ENCODE measurements at places on chromosomes 2 and 18.

DNA sequence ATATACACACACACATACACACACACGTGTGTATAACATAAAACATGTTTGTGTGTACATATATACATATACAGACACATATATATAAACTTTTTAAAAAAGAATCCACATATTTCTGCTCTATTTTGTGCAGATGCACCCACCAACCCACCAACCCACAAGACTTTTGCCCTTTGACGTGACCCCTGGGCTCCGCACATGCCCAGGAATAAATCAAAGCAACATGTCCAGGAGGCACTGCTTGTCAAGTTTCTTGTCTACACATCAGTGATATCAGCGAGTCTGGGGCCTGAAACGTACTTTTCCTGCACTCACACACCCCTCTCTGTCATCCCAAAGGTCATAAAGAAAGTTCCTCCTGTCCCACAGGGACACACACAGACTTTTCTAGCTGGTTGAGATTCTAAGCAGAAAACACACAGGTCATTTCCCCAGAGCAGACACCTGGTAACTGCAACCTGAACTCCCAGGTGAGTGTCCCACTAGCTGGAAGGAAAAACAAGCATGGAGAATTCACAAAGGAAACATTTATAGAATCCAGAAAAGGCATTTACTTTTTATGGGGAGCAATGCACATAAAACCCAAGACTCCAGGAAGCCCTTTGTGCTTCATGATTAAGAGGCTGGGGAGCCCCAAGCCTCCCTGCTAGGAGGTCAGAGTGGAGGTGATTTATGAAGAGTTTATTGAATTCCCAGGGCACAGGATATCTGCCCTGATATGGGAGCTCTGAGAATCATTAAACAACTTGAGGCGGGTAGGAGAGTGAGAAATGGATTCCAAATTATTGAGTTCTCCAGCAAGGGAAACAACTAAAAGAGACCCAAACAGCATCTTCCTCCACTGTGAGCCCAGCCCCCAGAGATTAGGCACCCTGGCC lies 211.6 kb downstream of the MGAT5 start:
- no peak for DNase-seq

GRCh38 chr2:71891155-71891554 lies 256.5 kb downstream of the CYP26B1 start:
- DNase-seq: no peak

GRCh38 chr2:37617119-37617892 lies 54.1 kb downstream of the CDC42EP3 start:
- no peak for DNase-seq

DNA sequence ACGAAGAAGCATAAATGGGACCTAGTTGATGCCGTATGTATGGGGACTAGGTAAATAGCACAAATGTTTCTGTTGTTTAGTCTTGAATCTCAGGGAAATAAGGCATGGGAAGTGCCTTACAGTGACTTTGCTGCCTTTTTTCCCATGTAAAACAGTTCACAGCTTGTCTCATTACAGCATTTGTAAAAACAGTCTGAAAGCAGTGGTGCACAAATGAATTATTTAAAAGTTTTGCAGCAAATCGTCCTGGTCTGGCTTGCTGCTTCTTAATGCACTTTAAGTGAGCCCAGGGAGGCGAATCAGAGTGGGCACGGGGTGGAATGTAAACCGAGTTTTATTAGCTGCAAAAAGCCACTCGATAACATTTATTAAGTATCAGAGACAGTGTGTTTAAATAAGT lies 302.0 kb upstream of the ETAA1 start:
- no peak for DNase-seq

DNA sequence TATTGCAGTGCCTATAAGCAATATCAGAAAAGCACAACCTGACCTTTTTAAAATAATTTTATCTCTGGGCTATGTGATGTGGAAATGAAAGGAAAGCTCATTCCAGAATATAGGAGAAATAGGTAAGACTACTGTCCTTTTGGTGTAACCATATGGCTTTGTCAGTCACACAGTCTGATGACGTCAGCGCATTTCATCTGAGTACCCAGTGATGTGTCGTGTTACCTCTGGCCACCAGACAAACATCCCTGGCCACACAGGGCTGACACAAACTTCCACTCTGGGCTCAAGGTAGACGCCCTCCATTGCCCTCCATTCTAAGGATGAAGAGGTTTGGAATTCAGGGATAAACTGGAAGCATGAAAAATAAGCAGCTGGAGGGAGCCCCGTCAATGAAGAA lies 506.7 kb downstream of the CMPK2 start:
- no peak for DNase-seq

DNA sequence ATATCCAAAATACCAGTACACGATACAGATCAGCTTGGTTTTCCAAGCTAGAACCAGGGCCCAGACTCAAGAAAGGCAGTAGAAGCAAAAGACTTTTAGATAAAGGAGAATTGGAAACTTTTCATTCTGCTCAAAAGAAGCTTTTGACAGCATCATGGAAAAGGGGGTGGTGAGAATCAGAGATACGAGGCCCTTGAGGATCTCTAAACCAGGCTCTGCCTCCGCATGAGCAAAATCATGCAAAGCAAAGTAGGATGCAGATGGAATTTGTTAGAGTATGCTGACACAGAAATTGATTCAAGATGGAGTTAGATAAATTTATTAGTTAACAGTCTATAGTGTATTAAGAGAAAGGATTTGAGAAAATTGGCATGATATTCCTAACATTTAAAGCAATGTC lies 39.8 kb downstream of the FAM98A start:
- DNase-seq: no peak

DNA sequence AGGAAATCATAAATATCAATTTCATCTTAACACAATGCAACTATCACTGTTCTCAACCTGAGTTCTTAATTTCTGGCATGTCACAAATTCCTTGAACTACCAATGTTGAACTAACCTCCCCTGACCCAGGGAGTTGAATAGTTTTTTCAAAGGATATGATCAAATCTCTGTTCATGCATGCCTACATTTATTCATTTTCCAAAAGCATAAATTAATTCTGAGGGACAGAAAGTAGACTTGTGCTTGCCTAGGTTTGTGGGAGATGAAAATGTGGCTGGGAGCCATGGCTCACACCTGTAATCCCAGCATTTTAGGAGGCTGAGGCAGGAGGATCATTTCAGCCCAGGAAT lies 175.7 kb downstream of the TGIF1 start:
- no peak for DNase-seq

DNA sequence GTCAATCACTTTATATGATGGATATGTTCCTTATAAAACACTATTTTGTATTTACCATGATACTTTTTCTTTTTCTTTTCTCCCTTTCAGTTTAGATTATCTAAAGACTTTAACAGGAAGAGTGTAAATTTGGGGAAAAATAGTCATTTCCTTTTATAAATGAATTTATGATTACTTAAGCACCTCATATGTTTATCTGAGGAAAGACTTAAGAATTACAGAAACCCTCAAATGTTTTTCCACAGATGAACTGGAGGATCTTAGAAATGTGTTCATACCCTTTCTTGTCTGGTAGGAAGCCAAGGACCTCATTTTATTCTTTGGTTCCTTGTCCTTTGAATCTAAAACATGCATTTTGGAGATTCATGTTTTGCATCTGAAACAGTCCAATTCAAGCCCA lies 36.7 kb downstream of the MAPRE2 start:
- DNase-seq: no peak

- DNase-seq: no peak
Observed at GRCh38 chr2:45089554-45090261, 80.5 kb upstream of the SIX2 start.

- DNase-seq: no peak
Observed at GRCh38 chr2:70613521-70613920, 59.9 kb upstream of the TGFA start.

Data from activated T-cell treated with anti-CD3 and anti-CD28 coated beads for 24 hours (primary cell).